ENCODE measurements at places on chromosomes 16 and 17.

DNA sequence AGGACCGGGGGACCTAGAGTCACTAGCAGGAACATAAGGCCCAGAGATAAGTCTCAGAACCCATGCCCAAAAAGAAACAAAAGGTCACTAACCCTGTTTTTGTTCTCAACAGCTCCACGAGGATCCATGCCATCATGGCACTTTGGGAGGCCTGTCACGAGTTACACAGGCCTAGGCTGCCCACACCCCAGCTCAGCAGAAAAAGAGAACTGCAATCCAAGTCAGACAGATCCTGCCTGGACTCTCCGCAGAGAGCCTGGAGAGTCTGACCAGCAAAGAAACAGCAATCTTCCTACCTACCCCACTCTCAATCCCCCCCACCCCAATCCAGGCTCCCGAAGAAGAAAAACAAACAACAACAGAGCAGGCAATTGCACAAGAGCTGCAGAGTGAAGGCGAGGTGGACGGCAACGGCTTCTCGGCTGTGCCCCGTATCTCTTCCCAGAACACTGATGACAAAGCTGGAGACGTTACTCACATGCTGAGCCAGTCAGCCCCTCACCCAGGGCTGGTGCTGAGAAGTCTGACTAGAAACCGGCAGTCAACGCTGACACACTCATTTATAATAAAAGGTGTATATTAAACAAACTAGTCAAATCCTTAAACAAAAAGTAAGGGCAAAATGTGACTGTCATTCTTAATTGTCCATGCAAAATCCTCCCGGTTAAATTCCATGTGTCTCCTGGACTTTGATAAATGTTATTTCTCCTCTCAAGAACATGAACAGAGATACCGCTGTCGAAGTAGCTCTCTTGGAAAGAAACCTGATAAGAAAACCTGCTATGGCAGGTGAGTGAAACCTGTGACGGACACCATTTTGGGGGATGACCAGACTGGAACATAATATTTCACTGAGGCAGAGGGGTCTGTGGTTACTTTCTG lies 89.3 kb downstream of the SMG6 start:
- no peak for DNase-seq

DNA sequence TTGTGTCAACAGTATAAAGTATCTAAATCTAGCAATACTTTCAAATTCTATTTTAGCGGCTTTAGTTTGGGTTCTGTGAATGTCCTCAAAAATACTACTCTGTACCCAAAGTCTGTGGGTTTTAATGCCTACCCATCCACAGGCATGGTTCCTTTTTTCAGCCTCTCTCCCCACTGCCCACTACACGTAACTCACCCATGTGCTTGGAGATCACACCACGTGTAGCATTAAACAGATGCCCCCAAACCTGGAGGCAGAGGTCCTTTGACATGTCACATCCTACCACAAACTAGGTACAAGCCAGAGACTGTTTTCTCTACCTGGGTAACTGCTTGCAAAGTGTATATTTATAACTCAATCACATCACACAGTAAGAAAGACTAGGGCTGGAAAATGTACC lies 5.4 kb downstream of the DYNC1LI2 start:
- no peak for DNase-seq

DNA sequence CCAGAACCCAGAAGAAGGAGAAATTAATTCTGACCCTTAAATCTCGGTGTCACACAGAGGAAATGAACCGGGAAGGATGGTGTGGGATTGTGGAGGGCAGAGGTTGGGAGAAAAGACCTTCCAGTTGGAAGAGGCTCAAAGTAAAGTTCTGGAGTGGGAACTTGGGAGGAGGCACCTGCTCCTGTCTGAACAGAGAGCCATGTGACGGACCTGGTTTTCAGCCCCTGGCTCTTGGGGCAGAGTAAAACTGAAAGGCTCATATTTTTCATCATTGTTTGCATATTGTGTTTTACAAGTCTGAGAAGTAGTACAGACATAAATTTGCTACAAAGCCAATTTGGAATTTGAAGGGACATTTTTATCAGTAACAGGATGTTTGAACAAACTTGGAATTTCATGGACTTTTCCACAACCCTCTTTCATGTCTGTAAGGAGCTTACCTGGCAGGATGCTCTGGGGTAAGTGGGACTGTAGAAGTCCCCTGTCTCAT lies 24.4 kb upstream of the SEC14L1 start:
- DNase-seq: no peak

- DNase-seq: peak; percentile 38
Observed at GRCh38 chr17:80101946-80102663, 724 bp downstream of the GAA start.

DNA sequence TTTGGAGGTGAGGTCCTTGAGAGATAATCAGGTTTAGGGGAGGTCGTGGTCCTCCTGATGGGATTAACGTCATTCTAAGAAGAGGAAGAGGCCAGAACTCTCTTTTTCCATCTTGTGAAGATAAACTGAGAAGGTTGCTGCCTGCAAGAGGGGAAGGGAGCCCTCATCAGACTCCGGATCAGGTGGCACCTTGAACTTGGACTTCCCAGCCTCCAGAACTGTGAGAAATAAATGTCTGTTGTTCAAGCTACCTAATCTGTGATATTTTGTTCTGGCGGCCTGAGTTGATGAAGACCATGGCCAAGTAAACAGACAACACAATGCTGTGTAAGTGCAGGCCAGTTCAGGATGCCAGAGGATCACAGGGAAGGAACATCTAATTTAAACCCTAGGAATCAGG lies 10.9 kb upstream of the PRKCB start:
- DNase-seq: no peak

GRCh38 chr16:27534256-27534655 lies 15.5 kb downstream of the GTF3C1 start:
- no peak for DNase-seq

DNA sequence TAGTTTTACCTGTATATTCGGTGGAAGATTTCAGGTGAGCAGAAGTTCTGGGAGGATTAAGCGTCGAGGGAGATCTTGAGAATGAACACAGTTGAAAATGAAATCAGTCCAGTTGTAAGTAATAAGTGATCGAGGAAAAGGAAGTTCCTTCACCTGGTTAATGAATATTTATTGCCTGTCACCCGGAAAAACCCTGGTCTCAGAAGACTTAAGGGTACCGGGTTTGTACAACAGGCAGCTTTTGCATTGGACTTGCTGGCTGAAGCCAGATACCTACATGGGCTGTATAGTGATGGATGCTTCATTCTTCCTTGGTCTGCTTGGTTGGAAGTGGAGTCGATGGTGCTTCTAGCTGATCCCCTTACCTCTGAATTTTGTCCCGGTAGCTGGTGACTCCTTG lies 72.7 kb downstream of the PRKCA start:
- no peak for DNase-seq

GRCh38 chr17:74981979-74982662 lies 5.3 kb upstream of the CDR2L start:
- DNase-seq: peak; percentile 60

DNA sequence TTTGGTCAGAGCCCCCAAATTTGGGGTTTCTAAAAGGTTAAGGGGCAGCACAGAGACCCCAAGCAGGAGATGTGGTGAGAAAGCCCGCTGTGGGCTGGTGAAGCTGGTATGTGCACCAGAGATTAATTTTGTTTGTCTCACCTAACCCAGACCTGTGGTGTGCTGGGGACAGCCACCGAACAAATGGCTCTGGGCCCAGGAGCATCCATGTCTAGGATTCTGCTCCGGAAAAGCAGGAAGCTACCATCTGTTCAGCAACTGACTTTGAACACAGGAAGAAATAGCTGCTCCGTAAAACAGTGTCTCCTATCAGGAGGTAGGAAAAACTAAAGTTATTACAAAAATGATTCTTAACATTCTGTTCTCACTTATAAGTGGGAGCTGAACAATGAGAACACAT lies 2.7 kb upstream of the ZP2 start:
- DNase-seq: no peak

GRCh38 chr17:76930107-76930506 lies 61.9 kb downstream of the MGAT5B start:
- no peak for DNase-seq

DNA sequence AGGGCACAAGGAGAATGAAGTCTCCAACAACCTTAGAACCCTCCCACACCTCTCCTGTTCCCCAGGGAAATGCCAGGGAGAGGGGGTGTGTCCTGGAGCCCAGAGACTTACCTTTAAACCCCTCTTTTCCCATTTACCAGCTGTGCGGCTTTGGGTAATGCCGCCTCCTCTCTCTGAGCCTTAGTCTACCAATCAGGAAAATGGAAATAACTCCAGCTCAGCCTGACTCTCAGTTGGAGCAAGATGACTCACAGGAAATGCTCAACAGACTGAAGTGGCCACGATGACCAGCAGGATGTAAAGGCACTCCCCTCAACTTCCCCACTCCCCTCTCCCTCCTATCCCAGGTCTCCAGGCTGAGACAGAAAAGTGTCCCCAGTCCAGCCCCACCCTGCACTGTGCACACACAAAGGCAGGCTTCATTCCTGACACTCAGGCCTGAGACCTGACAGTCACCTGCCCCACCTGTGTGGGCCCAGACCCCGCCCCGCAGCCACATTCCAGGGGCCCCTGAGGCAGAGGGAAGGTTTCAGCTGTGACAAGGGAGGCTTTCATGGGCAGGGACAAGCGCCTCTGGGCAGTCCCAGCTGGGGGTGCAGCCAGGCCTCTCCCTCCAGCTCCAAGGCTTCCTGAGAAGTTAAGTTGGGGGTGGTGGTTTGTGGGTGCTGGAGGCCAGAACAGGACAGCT lies 3.0 kb upstream of the KRT15 start:
- no peak for DNase-seq

GRCh38 chr16:19001788-19002187 lies 18.1 kb downstream of the TMC7 start:
- DNase-seq: no peak

GRCh38 chr17:30256756-30257506 lies 21.4 kb upstream of the SLC6A4 start:
- no peak for DNase-seq

DNA sequence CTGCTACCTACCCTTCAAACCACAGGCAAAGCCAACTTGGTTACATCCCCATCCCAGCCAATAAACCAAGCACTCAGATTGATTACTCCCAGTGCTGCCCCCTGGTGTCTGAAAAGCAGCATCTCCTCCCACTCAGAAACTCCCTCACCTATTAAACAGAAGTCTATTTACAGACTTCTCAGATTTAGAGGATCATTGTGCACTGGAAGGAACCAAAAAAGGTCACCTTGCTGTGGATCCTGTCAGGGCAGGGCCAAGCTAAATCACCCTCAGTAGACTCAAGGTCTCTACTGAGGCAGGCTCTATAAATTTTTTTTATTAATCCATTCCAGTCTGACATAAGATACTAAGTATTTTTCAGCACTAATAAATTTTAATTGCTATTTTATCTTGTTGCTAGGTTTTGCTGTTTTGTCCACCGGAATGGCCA lies 17.6 kb downstream of the HIGD1B start:
- peak; percentile 60 for DNase-seq

DNA sequence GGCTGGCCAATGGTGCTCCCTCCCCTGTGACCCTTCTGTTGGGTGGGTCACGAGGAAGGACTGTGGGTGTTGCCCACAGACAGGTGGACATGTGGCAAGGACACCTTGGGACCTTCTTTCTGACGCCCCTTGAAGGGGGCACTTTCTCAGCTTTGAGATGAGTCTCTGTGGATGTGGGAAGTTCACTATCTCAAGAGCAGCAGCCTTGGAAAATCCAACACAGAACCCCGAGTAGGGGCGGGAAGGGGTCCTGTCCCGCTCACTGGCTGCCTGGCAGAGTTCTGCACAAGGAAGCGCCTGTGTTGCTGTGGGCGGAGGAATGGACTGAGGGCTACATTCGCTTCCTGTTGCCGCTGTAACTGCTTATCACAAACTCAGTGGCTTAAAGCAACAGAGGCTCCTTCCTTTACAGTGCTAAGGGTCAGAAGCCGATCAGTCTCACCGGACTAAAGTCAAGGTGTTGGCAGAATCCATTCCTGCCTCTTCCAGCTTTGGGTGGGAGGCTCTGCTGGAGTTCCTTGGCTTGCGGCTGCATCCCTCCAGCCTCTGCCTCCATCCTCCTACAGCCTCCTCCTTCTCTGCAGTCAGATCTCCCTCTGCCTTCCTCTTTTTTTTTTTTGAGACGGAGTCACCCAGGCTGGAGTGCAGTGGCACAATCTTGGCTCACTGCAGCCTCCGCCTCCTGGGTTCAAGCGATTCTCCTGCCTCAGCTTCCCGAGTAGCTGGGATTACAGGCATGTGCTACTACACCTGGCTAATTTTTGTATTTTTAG lies 305.2 kb downstream of the SEC14L1 start:
- DNase-seq: no peak

DNA sequence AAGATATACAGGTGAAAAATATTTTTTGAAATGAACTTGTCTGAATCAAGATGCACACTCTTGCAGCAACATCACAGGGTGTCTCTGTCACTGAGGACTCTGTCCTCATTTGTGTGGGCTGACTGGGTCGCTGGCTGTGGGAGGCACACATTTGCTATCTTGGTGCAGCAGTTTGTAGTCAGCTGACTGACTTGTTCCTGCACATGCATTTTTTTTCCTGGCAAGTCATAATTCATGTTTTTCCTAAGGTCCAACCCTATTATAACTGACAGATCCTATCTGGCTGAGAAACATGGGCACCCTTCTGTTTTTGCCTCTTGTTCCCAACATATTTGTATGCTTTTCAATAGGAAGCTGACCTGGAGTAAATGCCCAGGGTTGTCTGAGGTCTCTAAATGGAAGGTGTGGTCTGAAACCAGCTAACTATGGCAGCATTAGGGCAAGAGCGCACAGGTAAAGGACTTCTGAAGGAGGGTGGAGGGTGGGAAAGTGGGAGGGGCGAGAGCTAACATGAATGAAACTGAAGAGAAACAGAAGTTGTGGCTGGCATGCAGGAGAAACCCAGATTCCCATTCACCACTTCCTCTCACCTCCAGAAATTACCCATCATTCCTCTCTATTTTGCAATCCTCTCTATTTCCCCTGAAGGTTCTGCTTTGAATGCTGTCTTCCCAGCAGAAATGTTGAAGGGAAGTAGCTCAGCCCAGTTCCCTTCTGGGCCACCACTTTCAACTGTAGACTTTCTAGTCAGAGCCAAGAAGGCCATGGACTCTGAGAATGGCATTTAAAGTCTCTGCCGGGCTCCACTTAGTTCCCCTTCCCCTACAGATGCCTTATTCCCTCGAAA lies 166.1 kb downstream of the PRKCA start:
- no peak for DNase-seq
